Daoy (cell line): ENCODE measurements at places on chromosomes 16 and 17. TPM values are rescaled to one million over a fixed set of nuclear protein-coding genes. Genes with fewer than 3 reads are reported as not detected.

The AOC2 gene
- 0.89 and 1.0 TPM in 2 replicates for total RNA-seq

The SDR42E2 gene
- not detected in 2 replicates for total RNA-seq

The TMEM238L gene
- not detected in 2 replicates for total RNA-seq

The KRTAP9-4 gene
- total RNA-seq, result not detected in 2 replicates

The FBXO39 gene
- total RNA-seq, result 0.12 and 3.0 TPM in 2 replicates

The APOBR gene
- 0.06 TPM in 1 of 2 replicates, not detected in the other for total RNA-seq

The SLC22A31 gene
- total RNA-seq, result not detected in 2 replicates

The CIAO2B gene
- 127 and 129 TPM in 2 replicates for total RNA-seq
